Fibroblast of skin of right biceps (primary cell): ENCODE measurements at places on chromosomes 5 and 9.
A peak's percentile ranks its signal among the peaks of the same experiment; 100 is the strongest.

- DNase-seq = peak; percentile 66
Observed at GRCh38 chr5:61991866-61992265, 314.1 kb upstream of the KIF2A start.

GRCh38 chr5:174166231-174167079 is 120.9 kb downstream of the NSG2 start:
- DNase-seq = no peak

DNA sequence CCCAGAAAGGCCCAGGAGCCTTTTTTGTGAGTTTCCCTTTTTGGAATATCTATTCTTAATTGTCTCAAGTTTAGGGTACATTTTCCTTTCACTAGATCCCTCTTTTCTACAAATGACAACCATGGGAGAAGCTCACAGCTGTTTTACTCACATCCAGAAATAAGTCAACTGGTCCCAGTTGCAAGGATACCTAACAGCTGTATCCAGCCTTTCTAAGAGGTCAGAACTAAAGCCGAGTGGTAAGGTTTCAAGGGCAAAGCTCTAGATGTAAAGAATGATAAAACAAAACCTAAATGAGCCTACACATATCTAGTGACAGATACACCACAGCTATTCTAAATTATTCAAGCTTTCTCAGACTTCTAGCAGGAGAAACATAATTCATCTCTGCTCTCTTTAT is 4.4 kb downstream of the FGF10 start:
- no peak for DNase-seq

GRCh38 chr5:112794410-112794809 is 56.7 kb downstream of the APC start:
- DNase-seq = no peak

DNA sequence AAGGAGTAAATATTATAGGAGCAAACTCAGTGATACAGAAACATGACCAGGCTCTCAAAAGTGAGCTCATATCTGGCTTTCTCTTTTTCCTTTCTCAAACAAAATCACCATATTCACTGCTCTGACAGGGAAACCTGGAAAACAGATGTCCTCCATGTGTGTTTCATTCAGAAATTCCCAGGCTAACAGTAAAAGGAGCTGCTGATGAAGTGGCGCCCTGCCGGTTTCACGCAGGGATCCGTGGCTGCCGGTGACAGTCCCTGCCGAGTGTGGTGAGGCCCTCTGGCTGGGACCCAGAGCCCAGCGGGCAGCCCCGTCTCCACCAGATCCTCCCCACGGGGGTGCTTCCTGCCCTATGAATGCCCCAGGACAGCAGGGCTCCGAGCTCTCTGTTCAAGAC is 208.1 kb downstream of the GNA14 start:
- DNase-seq = peak; percentile 51

DNA sequence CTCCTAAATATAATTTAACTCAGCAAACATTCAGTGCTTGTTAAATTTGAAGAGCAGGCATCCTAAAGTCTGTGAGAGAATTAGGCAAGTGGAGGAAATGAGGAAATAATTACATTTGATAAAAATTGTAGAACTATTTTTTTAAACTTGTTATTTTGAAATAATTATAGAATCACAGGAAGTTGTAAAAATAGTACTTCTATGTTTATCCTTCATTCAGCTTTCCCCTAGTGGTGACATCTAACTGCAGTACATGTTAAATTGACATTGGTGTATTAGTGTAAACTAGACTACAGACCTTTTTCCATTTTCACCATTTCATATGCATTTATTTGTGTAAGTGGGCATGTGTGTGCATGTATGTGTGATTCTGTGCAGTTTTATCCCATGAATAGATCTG is 51.6 kb downstream of the F2RL2 start:
- DNase-seq = no peak

- no peak for DNase-seq
Observed at GRCh38 chr9:87433853-87434252, 63.8 kb upstream of the DAPK1 start.

DNA sequence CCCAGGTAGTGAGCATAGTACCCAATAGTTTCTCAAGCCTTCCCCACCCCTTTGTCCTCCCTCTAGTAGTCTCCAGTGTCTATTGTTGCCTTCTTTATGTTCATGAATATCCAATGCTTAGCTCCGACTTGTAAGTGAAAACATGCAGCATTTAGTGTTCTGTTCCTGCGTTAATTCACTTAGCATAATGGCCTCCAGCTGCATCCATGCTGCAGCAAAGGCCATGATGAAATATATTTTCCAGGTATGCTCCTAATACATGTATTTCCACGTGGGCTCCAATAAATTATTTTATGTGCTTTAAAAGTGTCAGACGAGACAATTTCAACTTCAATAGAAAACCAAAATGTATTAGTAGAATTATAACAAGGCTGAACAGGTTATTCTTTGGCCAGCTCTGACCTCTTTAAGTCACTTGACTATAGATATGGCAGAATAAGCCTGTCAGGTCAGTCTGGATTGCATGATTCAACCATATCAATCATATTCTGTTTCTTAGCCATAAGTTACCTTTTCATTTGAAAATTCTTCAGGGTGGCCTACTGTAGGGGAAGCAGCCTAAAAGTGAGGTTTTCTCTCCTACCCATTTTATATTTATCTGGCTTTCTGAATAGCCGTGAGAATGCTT is 2291.6 kb upstream of the WWC1 start:
- no peak for DNase-seq
